ENCODE measurements at places on chromosomes 16 and 17. TPM values are rescaled to one million over a fixed set of nuclear protein-coding genes. Genes with fewer than 3 reads are reported as not detected.

The PPP1R27 gene
- polyA plus RNA-seq = 0.31 TPM

The OTOP3 gene
- not detected for polyA plus RNA-seq

The ZNF385C gene
- 0.06 TPM for polyA plus RNA-seq

The RILP gene
- 18.5 TPM for polyA plus RNA-seq

The TAT gene
- polyA plus RNA-seq = 382 TPM

The SMIM36 gene
- polyA plus RNA-seq = not detected

The CASKIN1 gene
- 0.17 TPM for polyA plus RNA-seq

The PPY gene
- polyA plus RNA-seq = not detected

The PRDM7 gene
- not detected for polyA plus RNA-seq

The OR4D1 gene
- not detected for polyA plus RNA-seq

DNA sequence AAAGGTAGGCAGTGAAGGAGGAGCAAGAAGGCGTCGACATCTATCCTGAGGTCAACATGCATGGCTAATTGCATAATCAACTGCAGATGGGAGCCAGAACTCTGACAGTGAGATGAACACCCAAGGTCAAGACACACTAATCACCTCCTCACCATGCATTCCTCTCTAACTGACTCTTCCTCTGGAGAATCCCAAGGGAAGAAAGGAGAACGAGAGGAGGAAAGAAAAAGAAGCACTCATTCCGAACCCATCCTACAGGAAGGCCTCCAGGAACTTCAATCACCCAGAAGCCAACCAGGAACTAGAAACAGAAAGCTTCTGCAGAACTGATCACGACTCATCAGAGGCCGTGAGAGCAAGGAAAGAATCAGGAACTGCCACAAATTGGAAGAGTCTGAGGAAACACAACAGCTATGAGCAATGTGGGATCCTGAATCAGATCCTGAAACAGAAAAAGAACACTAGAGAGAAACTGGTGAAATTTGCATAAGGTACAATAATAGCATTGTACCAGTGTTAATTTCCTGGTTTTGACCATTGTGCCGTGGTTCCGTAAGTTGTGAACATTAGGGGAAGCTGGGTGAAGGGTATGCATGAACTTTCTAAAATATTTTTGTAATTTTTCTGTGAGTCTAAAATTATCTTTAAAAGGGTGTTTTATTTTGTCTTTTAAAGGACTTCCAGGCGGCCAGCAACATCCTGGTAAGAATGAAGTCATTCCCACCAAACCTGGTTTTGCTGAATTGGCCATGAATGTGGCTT, 10.0 kb upstream of the BEAN1 start:
- DNase-seq = no peak

DNA sequence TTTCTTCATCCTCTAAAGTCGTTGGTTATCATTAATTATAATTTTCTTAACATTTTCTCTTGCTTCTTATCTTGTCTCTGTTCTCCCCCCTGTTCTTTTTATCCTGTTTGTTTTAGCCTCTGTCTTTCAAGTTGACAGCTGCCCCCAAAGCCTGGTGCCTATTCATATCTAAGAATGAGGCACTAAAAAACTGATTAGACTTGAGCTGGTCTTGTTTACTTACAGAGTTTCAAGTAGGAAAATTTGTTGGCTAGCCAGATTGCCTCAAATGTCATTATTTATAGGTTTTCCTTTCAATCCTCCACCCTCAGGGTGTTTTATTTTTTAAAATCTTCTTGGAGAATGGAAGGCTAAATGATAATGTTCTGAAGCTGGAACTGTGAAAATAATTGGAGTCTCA, 236.0 kb downstream of the UTP18 start:
- DNase-seq = no peak

GRCh38 chr17:14513835-14514234, 213.0 kb downstream of the HS3ST3B1 start:
- DNase-seq = no peak

DNA sequence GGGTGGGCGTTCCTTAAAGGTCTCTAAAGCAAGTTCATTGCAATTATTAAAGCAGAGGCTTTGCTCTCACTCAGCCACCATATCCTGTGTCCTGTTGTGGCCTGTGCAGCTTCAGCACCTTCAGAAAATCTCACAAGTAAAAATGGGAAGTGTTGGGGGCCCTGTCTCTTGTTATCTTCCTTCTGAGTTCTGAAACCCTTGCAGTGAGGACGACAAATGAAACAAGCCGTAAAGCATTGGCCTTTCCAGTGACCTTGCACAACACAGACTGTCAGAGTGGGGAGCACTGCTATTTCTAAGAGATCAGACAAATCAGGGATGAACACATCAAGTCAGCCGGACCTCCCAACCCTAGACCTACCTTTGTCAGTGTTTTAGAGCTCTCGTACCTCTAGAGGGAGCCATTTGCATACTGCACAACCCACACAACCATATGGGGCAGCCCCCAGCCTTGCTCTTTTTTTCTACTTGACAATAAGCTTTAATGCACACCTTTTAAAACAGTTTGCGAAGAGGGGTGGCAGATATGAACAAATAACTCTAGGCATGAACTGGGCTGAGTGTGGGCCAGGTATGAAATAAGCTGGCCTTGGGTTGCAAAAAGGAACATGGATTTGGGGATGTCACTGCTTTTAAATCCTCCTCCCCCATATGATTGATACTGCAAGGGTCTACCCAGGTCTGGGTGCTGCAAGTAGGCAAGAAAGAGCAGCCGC, 89.8 kb downstream of the KATNIP start:
- no peak for DNase-seq

DNA sequence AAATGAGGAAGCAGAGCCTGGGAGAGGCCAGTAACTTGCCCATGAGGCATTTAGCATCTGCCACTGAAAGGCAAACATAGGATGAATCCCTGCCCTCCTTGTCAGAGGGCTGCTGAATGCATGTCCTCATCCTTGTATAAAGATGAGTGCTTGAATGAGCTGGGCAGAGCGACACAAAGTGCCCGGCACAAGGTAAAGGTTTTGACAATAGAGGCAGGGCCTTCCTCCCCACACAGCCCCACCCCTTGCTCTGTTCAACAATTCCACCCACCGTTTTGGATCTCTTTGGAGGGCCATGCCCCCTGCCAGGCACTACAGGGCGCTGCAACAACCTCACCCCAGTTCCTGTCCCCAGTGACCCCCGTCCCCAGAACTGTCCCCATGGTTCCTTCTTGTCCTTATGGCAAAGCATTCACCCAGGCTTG, 1.4 kb upstream of the KRT19 start:
- DNase-seq = no peak

- DNase-seq = no peak
Measured at GRCh38 chr17:80109713-80110446, 8.5 kb downstream of the GAA start.

DNA sequence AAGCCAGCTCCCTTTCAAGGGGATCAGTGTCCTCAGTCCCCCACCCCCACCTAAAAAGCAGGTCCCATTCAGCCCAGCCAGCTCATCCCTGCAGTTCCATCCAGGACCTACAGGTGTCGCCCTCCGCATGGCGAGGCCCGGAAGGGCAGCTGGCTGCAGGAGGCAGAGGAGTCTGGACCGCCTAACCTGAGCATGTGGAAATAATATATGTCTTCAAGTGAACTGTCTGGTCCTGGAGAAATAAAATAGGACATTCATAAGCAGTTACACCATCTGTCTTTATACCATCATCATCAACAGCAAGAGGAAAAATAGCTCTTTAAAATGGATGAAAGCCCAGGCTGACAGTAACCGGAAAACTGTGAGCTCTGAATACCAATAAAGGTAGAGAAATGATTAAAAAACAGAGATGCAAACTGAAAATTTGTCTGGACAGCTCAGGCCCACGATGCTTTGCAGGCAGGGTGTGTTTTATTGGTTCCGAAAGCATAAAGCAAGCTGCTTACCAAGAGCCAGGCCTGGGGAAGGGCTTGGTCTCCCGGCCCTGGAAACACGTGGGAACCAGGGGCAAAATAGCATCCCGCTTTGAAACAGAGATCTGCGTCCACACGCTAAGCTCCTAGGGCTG, 215.2 kb downstream of the ZFHX3 start:
- DNase-seq = peak; percentile 89

GRCh38 chr16:11583166-11583565, 3.6 kb downstream of the LITAF start:
- no peak for DNase-seq

GRCh38 chr16:87691686-87692079, 74.1 kb downstream of the KLHDC4 start:
- no peak for DNase-seq

DNA sequence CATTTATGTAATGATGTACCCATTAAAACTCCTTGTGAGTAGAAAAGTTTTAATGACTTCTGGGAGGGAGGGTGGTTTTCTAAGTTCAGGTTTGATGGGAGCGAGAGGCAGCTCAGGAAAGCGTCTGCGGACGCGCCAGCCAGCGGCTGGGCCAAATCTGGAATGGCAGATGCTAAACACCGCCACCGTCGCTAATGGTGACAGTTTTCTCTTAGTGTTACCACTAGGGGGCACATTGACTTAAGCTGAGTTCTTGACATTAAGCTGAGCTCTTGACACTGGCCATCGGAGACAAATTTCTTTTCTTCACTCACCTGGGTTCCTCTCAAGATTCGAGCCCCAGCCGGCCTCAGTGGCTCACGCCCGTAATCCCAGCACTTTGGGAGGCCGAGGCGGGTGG, 6.7 kb downstream of the TRPV1 start:
- DNase-seq = no peak

GRCh38 chr17:29151567-29151966, 28.6 kb downstream of the MYO18A start:
- no peak for DNase-seq

DNA sequence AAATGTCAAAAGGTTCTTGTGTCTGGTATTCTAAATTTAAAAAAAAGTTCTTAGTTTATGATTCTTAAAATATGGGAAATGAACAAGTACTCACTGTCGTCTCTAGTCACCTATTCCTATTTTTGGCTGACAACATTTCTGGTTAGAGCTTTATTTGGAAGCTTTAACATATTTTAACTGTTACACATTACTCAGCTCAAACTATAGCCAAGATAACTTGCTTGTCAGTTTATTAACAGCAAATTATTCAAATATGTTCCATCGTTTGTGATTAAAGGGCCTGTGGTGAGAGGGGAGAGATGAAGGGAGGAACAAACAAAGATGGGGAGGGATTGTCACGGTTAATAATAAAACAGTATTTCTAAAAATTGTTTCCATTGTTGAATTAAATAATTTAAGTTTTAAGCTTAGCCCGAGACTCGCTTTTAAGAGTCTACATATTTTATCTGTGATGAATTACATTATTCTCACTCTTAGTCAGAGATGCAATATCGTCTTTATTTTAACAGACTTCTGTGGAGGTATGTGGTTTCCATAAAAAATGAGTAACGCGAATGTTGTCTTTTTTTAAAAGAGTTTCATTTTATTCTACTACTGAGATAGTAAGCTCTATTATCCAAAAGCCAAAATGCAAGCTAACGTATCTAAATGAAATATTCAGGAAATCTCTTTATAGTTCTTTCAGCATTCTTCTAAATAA, 321.9 kb upstream of the PMFBP1 start:
- no peak for DNase-seq

GRCh38 chr16:495127-495748, 32.3 kb upstream of the CAPN15 start:
- DNase-seq = no peak

DNA sequence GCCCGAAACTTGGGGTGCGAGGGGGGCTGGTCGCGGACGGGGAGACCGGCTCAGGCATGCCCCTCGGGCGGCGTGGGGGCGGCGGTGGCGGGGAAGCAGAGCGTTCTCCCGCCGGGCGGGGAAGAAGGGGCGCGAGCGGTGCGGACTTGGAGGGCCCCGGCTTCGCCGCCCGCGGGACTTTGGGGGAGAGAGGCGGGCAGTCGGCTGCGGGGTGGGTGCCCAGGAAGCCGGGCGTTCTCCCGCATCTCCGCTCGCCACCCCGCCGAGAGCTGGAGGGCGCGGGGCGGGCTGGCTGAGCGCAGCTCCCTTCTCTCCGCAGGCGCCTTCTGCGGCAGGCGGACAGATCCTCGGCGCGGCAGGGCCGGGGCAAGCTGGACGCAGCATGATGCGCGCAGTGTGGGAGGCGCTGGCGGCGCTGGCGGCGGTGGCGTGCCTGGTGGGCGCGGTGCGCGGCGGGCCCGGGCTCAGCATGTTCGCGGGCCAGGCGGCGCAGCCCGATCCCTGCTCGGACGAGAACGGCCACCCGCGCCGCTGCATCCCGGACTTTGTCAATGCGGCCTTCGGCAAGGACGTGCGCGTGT, 772 bp downstream of the NTN1 start:
- DNase-seq = no peak

GRCh38 chr17:58686980-58687379, 4.9 kb downstream of the TEX14 start:
- DNase-seq = no peak

- no peak for DNase-seq
Measured at GRCh38 chr17:71055128-71055527, 885.8 kb downstream of the KCNJ2 start.

DNA sequence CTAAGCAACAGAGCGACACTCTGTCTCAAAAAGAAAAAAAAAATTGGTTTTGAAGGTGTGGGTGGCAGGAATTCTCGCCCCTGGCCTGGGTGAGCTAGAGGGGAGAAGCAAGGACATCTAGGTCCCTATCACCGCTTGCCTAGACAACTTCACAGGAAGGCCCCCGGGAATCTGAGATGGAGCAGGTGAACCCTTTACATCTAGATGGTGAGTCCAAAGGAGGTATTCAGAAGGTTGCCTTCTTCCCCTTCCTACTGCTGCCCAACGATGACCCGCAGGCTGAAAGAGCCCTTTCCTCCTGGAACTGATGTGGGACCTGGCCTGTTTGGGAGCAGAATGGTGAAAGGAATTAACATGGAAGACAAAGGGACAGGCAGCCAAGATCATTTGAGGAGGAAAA, 1.3 kb upstream of the CRYBA1 start:
- DNase-seq = no peak

DNA sequence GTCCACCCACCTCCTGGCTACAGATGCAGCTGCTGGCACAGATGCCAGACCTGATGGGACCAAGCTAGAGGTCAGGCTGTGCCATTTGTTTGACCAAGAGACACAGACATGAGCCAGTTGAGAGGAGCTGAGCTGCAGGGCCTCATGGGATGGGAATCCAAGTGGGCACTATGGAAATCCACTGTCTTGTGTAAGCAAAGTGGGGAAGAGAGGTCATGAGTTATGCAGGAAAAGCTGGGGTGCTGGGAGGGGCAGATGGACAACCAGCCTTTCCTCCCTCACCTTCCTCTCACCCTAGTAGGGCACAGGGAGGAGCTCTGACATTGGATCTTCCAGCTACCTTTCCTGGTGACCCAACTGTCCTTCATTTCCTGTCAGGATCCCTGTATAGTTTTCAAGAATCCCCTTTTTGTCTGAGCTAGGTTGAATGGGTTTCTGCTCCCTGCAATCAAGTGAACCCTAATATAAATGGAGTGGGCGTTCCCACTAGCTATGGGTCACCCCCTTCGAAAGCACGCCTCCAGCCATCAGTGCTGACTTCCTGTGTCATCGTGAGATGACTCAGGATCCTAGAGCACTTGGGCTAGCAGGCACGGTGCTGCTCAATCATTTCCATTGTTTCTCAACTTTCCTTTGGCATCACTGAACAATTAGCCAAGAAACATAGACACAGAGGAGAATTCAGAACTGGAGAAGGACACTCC, 13.6 kb downstream of the ATPAF2 start:
- DNase-seq = no peak

Data from liver (tissue), 10 donors.